ENCODE measurements at places on chromosomes 5 and 9.
A peak's percentile ranks its signal among the peaks of the same experiment; 100 is the strongest.

GRCh38 chr5:56190497-56190896 is 42.6 kb downstream of the ANKRD55 start:
- DNase-seq: peak; percentile 51

DNA sequence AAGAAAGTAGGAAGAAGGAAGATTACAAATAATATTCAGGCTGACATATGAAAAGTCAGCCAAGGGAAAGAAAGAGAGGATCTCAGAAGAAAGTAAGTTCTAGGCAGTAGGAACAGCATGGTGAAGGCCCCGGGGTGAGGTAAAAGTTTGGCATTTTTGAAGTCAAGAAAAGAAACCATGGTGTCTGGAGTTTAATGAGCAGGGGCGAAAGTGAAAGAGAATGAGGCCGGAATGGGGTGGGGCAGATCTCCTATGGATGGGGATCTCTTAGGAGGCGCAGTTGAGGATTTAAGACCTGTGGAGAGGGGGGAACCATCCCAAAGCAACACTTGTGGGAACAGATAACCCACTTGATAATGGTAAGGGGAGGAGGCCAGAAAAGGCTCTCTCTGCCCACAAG is 42.3 kb upstream of the SMAD5 start:
- DNase-seq: no peak

GRCh38 chr5:131976414-131977211 is 31.1 kb upstream of the MEIKIN start:
- DNase-seq: no peak

DNA sequence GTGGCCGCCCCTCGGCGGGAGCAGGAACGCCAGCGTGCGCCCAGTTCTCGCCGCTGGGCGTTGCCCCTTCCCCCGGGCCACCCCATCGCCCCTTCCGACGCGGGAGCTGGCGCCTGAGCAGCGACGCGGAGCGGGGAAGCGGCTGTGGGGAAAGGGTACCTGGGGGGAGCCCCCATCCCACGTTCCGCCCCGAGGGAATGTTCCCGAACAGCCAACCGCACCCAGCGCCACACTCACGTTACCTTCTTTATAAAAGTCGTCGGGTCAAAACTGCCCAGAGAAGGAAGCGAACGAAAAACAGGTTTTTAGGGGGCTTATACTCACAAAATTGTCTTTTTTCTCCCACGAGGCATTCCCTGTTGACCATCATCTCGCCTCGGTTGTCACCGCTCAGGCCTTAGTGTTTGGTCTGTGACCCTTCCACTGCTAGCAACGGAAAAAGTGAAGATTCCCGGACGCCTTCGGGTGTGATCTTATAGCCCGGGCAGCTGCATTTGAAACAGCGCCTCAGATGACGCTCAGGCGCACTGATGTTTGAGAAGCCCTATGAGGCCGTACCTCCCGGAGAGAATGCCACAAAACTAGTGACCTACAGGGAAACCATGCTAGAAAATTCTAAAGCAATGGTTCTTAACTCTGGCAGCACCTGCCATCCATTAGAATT is 475 bp upstream of the GOLM1 start:
- DNase-seq: no peak

GRCh38 chr9:89817151-89817950 is 212.5 kb downstream of the GADD45G start:
- DNase-seq: no peak

- no peak for DNase-seq
Observed at GRCh38 chr5:12330993-12331588, 426.8 kb upstream of the CTNND2 start.

DNA sequence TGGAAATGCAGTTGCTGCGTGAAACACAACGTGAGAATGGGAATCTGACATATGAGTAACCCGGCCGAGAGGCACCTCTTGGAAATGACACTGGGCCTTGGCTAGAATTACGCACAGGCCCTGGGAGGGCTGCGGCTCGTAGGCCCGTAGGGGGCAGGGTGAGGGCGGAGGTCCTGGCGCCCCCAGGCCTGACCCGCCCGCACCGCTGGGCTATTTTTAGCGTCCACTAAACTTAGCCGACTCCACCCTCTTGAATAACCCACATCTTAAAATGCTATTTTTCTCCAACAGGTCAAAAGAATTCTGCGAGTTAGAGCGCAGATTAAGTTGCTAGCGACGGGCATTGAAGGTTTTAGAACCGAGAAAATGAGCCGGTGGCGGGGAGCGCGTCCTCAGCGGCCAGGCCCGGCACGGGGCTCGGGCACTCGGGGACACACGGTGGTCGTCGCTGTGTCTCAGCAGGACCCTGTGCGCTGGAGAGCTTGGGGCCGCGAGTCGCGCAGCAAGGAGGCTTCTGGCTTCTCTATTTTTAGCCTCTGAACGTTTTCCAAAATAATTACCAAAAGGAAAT is 168.5 kb downstream of the AUH start:
- DNase-seq: no peak

DNA sequence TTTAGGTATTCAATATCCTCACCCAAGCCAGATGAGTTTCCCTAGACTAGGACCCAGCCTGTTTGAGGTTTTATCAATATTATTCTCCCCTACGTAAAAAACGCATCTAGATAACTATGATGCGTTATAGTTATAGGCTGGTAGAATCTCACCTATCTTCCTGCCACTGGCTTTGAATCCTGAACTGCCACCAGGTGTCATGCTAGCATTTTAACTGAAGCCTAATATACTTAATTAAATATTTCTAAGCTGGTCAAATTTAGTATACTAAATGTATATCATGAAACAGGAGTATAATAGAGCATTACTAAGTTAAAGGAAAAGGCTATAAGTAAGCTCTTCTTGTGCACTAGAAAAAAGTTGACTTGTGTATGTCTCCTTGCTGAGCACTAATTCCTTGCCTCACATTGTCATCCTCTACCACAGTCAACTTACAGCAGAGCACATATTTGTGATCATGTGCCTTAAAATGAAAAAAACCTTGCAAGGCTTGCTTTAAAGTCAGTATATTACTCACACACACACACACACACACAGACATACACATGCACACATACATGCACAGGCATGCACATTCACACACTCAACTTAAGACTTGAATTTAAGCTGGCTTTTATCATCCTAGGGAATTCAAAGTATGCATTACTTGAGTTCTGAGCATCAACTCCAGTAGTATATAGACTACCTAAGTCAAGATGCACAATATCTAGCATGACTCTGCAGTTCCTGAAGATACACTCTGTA is 303.4 kb downstream of the ADGRV1 start:
- no peak for DNase-seq

- DNase-seq: no peak
Observed at GRCh38 chr9:90105773-90106172, 501.0 kb downstream of the GADD45G start.

GRCh38 chr5:14935341-14935740 is 63.8 kb upstream of the ANKH start:
- DNase-seq: no peak

GRCh38 chr5:36948650-36949049 is 72.1 kb downstream of the NIPBL start:
- DNase-seq: no peak

- DNase-seq: no peak
Observed at GRCh38 chr5:99004960-99005359, 76.2 kb upstream of the CHD1 start.

DNA sequence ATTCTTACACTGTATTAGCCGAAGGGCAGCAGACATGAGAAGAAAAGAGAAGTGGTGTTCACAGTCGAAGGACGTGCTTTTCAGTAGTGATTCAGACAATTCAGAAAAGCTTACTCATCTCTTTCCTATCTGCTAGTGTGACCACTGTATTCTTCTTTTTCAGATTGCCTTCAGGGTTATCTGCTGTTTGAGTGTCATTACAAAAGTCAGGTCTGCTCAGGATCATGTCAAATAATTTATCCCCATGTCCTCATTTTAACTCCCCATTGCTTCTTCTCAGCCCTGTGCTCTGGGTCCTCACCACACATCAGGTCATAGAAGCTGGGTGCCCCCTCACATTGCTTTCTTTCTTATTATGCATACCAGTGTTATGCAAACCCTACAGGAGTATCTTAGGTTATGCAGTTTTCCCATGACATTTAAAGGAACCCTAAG is 394.0 kb downstream of the CETN3 start:
- no peak for DNase-seq

GRCh38 chr9:37378613-37379004 is 43.9 kb upstream of the GRHPR start:
- no peak for DNase-seq

GRCh38 chr9:85610074-85610860 is 131.5 kb downstream of the AGTPBP1 start:
- DNase-seq: no peak

- DNase-seq: no peak
Observed at GRCh38 chr5:168893283-168893682, 314.1 kb upstream of the PANK3 start.

- DNase-seq: no peak
Observed at GRCh38 chr9:19618816-19619215, 170.0 kb downstream of the SLC24A2 start.

DNA sequence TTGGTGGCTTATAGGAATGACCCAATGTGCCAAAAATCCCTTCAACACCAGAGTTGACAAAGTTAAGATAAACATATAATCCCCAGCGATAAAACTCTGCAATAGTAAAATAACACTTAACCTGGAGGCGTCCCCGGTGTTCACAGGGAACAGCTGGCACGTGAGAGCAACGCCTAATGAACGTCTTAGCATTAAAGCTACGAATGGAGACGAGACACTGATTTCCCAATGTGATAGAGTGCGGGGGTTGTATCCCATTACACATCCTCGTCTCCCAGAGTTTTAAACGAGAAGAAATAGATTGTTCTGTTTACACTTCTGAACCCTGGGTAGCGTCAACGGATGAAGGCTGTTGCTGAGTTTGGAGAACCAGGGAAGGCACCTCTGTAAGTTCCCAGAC is 57.6 kb downstream of the PTCH1 start:
- no peak for DNase-seq

DNA sequence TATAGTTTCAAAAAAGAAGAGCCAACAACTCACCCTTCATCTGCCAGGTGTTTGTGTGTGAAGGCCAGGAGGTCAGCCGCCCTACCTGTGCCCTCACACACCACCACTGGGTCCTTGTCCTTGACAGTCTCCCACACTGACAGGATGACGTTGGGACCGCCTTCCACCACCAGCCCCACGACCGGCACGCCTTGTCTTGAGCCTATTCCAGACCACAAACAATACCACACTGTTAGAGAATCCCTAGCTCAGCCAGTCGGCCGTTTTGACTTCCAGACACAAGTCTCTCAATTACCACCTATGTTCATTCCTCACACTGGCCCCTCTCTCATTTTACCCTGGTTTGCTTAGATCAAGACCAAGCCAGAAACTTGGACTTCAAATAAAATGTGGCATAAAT is 66.1 kb downstream of the TRPM6 start:
- DNase-seq: no peak

DNA sequence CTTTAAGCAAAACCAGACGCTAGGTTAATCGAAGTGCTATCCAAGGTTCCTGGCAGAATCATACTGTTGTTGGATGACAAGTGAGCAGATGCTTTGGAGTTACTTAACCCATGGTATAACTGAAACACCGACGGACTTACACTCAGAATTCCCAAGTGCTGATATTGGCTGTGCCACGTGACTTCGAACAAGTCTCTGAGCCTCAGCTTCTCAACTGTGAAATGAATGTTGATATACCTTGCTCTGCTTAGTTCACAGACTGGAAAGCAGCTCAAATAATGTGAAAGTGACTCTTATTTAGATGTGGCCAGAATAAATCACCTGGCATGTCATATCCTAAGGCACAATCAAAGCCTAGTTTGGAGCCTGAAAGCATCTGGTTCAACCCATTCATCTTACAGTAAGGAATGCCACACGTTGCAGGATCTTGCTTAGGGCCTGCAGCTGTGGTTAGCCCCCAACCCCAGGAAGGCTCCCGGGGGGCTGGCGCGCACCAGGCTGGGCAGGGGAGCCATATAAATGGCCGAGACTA is 759 bp downstream of the GEMIN5 start:
- DNase-seq: no peak

GRCh38 chr9:87567571-87567970 is 69.9 kb downstream of the DAPK1 start:
- DNase-seq: no peak

- DNase-seq: no peak
Observed at GRCh38 chr9:83238871-83239640, 176.1 kb upstream of the RASEF start.

GRCh38 chr5:135635451-135635850 is 56.7 kb upstream of the CXCL14 start:
- no peak for DNase-seq

DNA sequence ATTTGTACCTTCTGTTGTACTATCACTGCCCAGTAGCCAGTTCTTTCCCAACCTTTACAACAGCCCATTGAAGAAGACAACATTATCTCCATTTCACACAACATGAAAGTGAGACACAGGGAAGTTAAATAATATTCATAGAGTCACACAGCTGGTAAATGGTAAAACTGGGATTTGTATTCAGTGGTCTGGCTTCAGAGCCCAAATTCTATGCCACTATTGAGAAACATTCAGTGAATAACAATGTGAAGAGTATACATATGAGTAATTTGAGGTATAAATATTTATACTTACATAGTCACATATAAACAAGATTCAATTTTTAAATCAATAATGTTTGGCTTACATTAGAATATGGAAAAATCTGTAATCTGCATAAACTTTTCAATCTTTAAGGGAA is 13.8 kb downstream of the SMIM15 start:
- DNase-seq: no peak

DNA sequence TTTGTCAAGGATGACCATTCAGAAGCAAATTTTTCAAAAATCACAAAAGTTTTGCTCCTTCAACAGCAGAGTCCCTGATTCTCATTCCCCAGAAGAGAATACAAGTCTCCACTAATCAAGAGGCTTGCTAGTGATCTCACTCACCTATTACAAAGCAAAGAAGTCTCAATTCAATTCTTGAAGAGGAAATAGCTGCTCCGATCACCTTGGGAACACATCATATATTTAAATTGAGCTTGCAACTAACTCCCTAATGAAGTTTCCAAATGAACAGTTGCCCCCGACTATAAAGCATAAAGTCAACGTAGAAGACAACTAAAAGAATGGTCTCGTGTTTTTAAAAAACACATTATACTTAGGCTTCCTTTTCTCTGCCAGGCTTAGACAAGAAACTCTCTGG is 1.6 kb downstream of the LIFR start:
- no peak for DNase-seq

DNA sequence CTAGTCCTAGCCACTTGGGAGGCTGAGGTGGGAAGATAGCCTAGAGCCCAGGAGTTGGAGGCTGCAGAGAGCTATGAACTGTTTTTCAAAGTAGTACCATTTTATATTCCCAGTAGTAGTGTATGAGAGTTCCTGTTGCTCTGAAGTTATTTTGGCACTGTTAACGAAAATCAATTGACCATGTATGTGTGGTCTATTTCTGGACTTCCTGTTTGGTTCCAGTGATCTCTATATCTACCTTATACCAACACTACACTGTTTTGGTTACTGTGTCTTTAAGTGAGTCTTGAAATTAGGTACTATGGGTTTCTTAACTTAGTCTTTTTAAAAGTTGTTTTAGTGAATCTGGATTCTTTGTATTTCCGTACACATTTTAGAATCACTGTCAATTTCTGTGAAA is 13.6 kb downstream of the SLF1 start:
- no peak for DNase-seq

- DNase-seq: no peak
Observed at GRCh38 chr9:108640230-108640629, 215.6 kb downstream of the ACTL7B start.
